ENCODE measurements at places on chromosomes 5 and 9.

GRCh38 chr9:112809906-112810305 lies 59.3 kb downstream of the SNX30 start:
- DNase-seq, result no peak

DNA sequence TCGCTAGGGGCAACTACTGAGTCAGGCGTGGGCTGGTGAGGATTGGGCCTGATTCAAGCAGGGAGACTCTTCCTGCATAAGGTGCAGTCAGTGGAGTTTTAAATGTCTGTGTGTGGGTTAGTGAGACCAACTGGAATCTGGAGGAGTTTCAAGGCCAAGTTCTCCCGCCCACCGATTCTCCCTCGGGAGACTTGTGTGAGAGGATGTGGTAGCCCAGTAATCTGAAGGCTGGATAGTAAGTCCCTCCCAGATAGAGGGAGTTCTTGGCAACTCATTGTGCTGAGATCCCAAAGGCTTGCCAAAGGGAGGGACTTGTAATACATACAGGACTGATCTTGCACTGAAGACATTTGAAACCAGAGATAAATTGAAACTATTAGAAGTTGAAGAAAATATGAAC lies 51.8 kb downstream of the WDR36 start:
- DNase-seq, result no peak

GRCh38 chr9:70257991-70258691 lies 637 bp upstream of the SMC5 start:
- DNase-seq, result peak; percentile 4

GRCh38 chr5:36227046-36227445 lies 14.7 kb downstream of the NADK2 start:
- no peak for DNase-seq

DNA sequence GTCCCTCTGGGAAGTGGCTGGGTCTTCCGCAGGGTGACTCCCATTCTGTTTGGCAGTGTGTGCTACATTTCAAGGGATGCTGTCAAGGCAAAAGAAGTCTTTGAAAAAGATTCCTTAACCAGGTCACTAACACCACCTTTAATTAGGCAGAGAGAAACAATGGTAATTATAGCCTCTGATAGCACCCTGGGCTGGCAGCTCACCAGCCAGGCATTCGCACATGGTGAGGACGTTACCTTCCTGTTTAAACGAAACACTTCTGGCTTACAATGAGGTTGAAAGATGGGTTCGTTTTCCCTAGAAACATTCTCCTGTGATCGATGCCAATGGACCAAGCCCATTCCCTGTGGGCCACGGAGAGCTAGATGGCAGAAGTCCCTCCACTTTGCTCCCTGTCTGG lies 230.1 kb upstream of the PANK3 start:
- DNase-seq, result no peak

DNA sequence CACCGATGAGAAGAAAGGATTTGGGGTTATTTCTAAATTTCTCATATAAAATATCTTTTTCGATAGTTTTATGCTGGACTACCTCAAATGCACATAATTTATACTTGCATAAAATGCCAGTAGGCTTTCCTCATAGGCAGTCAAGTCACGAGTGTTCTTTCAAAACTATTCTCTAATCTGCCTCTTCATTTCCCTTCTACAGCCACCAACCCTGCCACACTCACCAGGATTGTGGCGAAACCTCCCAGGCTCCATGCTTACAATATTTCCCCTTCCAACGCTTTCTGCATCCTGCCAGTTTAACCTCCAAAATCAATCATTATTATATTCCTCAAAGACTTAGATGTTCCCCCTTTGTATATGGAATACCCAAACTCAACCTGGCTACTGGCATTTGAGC lies 65.4 kb downstream of the FRMD3 start:
- no peak for DNase-seq

- DNase-seq, result no peak
Observed at GRCh38 chr5:33166522-33166921, 274.2 kb upstream of the TARS1 start.

DNA sequence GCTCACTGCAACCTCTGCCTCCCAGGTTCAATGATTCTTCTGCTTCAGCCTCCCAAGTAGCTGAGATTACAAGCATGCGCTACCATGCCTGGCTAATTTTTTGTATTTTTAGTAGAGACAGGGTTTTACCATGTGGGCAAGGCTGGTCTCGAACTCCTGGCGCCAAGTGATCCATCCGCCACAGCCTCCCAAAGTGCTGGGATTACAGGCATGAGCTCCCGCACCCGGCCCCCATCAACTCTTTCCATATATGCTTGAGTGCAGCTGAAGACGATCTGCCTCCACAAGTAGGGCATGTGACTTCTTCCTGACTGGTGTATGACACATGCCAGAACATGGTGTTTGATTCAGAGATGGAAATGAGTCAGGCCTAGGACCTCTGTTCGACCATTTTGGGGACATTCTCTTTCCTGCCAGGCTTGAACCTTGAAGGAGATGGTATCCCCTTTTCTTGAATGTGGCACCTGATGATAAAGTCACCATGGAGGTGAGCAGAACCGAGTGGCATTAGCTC lies 7.5 kb upstream of the CNOT6 start:
- DNase-seq, result no peak

- no peak for DNase-seq
Observed at GRCh38 chr5:158117467-158118160, 258.7 kb upstream of the CLINT1 start.

DNA sequence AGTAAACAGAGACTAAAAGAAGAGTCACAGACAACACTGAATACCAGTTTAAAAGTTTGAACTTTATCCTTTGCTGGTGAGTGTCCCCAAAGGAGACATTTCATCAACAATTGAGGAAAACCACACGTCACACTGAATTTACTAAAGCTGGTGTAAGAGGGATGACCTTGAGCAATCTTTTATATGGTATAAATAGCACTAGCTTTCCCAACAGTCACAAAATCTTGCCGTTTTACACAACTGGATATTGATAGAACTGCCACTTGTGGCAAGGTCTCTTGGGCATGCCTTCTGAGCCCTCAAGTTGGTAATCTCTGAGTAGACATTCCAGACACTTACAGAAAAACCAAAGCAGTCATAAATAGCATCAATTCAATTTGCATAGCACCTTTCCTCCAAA lies 311.5 kb upstream of the TARS1 start:
- no peak for DNase-seq

DNA sequence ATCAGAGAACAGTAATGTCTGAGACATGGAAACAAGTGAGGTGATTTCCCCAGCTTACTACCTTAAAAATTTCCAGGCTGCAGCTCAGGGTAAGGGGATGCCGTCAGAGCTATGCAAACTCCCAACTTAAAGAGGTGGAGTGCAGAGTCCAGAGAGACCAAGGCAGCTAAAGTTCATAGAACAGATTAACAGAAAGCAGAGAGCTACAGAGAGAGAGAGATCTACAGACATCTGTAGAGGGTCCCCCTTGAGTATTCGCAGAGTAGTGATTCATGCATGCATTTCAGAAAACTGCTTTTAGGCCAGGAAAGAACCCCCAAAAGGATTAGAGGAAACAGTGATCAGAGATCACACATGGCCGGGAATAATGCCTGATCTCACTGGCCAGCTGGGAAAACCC lies 306.2 kb upstream of the PUM3 start:
- no peak for DNase-seq

GRCh38 chr9:109256336-109256735 lies 64.5 kb downstream of the EPB41L4B start:
- DNase-seq, result no peak

- peak; percentile 47 for DNase-seq
Observed at GRCh38 chr5:172820046-172820767, 13.8 kb upstream of the ERGIC1 start.

- no peak for DNase-seq
Observed at GRCh38 chr5:80411589-80412219, 3.8 kb downstream of the ZFYVE16 start.

GRCh38 chr5:80181618-80182211 lies 74.1 kb downstream of the SERINC5 start:
- no peak for DNase-seq

GRCh38 chr9:121593066-121593465 lies 58.4 kb upstream of the DAB2IP start:
- no peak for DNase-seq

DNA sequence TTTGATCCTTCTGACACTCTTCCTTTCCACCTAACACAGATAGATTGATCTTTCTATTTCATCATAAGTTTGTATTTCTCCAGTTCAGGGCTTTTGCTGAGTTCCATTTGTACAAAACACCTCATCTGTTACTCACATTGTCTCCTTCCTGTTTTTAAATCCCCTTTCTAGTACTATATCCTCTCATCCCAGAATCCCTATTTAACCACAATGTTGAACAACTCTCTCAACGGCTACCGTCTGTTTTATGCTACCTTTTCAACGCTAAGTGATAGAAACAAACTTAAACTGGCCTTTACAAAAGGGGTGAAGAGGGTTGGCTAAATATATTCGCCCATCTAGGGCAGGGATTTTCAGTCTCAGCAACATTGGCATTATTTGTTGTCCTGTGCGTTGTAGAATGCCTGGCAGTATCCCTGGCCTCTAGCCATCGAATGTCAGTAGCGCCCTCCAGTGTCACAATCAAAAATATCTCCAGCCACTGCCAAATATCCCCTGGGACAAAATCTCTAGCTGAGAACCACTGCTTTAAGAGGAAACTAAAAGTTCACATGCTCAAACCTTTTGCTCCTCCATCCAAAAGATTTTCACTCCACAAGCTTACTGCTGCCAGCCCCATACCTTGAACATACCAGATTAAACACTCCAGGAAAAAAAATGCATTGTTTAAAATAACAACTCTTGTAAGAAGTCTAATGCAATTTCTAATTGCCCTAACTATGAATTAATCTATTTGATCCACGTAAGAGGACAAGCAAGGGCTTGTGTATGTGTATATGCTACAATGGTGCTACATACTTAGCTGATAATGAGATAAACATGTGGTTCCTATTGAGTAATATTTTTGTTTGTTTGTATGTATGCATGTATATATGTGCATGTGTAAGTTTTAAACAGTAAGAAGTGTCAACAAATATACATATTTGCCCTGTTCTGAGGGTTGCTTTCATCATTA lies 344.0 kb downstream of the PTPRD start:
- no peak for DNase-seq

DNA sequence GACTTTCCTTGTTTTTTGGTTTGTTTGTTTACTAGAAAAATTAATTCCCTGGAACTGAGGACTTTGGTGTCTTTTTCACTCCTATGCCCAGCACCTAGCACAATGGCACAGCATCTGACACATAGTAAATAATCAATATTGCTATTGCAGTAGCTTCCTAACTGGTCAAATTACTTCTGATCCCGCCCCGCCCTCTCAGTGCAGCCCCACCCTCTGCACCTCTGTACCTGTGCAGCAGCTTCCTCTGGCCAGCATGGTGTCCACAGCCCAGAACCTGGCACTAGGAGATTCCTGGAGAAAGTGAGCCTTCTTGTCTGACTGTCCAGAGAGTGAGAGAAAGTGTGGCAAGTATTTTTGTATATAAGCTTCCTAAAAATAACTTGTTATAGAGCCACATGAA lies 343.2 kb downstream of the ZNF608 start:
- no peak for DNase-seq

GRCh38 chr5:179612577-179613459 lies 10.7 kb downstream of the HNRNPH1 start:
- DNase-seq, result no peak

GRCh38 chr5:179380211-179381035 lies 35.2 kb upstream of the ADAMTS2 start:
- no peak for DNase-seq
